ENCODE measurements at places on chromosomes 1 and 21.

- DNase-seq = no peak
Observed at GRCh38 chr21:25329227-25329825, 278.0 kb downstream of the MRPL39 start.

- DNase-seq = no peak
Observed at GRCh38 chr1:199778324-199778955, 249.1 kb upstream of the NR5A2 start.

- no peak for DNase-seq
Observed at GRCh38 chr1:223345720-223346119, 18.3 kb downstream of the SUSD4 start.

DNA sequence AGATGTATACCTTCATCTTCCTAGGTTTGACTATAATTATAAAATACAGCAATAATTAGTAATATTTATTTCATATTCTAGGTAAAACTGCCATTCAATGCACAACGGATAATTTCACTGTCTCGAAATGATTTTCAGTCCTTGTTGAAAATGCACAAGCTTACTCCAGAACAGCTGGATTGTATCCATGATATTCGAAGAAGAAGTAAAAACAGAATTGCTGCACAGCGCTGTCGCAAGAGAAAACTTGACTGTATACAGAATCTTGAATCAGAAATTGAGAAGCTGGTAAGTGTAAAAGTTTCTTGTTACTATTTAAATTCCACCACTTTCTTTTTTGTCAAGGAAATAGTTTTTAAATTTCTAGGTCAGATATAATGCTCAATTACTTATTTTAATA is 30.7 kb downstream of the BACH1 start:
- DNase-seq = no peak

DNA sequence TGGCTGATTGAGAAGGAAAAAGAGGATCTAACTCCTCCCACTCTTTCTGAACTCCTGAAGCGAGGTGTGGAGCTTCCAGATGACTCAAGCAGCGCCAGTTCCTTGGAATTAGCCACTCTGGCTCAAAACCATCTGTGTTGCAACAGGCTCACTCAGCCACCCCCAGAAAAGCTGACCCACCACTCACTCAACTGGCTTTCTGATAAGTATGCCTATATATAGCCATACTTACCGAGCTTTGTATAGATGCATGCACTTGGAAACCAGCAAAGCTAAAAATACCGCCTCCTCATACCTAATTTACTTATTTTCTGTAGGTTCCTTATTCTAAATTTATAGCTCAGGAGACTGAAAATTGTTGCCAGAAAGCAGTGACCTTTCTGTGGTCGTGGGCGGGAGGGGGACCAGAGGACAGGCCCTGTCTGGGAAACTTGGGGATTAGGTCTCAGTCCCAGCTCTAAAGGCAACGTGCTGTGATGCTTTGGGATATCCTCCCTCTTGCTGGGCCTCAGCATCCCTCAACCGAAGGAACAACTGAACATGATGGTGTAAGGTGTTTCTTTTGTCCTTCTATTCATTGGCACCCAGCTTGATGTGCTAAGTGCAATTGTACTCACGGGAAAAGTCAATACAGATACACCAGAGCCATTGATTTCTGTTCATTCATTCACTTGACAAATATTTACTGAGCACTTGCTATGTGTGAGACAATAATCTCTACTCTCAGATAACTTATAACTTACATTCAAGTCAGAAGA is 65.7 kb downstream of the NENF start:
- no peak for DNase-seq

DNA sequence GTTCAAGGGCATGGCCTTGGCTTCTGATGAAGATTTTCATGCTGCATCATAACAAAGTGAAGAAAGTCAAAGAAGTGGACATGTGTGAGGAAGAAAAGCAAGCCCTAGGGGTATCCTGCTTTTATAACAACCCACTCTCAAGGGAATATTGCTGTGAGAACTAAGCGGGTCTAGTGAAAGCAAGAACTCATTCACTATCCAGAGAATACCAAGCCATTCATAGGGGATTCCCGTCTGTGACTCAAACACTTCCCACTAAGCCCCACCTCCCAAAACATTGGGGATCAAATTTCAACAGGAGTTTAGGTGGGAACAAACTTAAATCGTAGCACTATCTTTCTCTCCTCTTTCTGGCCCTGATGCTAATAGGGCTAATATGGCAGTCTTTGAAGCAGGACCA is 98.5 kb upstream of the CTTNBP2NL start:
- DNase-seq = no peak

DNA sequence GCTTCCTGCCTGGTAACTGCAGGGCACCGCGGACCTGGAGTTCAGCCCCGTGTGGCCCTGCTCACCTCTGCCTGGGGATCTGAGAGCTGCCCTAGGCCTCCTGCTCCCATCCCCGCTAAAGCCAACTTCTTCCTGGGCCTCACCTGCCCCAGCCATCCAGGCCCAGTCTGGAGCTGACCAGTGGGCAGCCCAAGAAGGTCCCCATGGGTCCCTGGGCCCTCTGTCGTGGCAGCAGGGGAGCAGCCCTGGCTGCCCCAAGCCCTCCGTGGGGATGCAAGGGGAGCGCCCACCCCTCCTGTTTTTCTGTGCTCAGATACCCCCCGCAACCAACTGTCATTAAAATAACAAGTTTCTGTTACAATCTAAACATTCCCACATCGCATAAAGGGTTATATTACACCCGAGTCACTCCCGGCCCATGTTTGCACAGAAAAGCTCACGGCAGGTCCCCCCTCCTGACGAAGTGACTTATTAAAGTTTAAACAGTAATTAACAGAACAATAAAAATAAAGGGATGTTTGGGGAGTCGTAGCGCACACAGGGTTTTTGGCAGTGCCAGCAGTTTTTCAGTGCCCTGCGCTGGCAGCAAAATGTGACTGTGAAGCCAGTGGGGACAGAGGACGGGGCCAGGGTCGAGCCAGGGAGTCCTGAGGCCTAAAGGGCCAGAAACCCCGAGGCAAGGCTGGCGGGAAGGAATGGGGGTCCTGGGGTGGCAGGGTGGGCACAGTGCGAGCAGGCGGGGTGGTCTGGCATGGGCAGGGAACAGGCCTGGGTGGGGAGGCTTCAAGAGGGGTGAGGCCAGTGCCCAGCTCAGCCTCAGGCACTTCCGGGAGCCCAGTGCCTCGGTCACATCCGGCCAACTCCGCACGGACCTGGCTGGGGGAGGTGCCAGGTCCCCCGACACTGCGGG is 121.5 kb downstream of the CASZ1 start:
- no peak for DNase-seq

DNA sequence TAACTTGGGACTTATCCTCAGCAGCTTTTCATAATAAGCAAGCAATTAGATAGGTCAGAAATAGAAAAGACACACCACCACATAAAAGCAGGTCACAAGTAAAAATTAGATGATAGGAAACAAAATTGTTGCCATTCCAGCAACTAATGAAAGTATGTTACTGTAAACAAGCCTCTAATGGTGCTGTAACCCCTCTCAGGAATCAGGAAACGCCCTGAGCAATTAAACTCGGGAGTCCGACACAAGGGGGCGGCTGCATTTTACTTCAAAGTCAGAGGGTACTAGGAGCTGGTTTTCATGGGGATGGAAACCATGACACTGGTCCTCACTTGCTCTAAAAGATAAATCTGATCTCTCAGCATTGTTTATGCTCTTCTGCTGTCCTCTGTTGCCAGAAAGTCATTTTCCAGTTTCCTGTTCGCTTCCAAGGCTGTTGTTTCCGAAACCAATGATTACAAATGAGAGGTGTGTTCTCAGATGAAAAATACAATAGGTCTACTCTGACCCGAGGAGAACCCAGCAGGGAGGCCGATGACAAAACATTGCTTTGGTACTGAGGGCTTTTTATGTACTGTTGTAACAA is 93.4 kb downstream of the TGFBR3 start:
- no peak for DNase-seq

DNA sequence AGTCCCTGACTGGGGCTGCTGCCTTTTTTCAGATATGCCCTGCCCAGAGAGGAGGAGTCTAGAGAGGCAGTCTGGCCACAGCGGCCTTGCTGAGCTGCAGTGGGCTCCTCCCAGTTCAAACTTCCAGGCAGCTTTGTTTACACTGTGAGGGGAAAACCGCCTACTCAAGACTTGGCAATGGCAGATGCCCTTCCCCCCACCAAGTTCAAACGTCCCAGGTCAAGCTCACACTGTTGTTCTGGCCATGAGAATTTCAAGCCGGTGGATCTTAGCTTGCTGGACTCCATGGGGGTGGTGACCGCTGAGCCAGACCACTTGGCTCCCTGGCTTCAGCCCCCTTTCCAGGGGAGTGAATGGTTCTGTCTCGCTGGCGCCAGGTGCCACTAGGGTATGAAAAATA is 18.3 kb upstream of the C1orf53 start:
- no peak for DNase-seq
